ENCODE measurements at places on chromosomes 5 and 9.

DNA sequence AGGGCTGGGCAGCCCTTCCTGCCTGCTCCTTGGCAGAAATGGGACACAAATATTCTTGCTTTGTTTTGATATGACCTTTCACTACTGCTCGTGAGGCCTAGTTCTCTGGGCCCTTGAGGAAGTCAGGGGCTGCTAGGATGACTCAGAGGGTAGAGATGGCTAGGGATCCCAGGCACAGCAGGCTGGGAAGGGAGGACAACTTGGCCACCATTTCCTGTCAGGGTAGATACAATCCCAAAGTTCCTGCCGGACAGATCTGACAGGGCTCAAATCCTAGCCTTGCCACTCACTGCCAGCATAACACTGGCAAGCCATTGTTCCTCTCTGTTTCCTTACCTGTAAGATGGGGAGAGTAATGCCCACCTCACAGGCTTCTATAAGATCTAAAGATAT lies 31.7 kb upstream of the MEIKIN start:
- H3K27ac ChIP-seq = no peak overlapping the region
- no peak overlapping the region for H3K4me3 ChIP-seq
- no peak for DNase-seq

DNA sequence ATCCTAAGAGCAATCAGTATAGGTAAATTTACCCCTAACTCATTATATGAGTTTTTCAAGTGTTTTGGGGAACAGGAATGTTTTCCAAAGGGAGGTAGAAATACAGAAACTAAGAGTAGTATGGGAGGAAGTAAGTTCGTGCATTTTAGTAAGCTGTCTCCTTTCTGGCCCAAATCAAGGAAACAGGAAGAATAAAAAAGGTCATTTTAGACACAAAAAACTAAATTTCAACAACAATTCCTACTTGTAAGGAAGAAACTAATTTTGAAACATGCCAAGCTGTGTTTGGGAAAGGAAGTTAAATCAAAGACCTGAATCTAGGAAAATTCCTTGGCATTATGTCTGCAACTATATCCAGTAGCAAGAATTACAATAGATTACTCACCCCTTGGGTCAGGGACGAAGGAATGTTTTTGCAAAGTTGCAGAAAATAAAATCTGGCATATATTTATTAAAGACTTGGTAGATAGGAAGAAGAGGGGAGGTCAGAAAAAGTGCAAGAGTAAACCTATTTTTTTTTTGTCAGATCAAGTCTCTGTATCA lies 6.5 kb upstream of the RPS6 start:
- DNase-seq = no peak
- peaks cover 4% of the 10 kb centered on the region for H3K4me1 ChIP-seq
- no peak overlapping the region for H3K27ac ChIP-seq
- no peak overlapping the region for H3K4me3 ChIP-seq

GRCh38 chr5:149152317-149152746 lies 11.0 kb downstream of the ABLIM3 start:
- no peak overlapping the region for H3K4me3 ChIP-seq
- peaks cover 5% of the 10 kb centered on the region for H3K27me3 ChIP-seq
- H3K4me1 ChIP-seq = no peaks in the 10 kb centered on the region
- no peak for DNase-seq
- H3K36me3 ChIP-seq = no peaks in the 10 kb centered on the region
- no peak overlapping the region for H3K27ac ChIP-seq

GRCh38 chr5:93247105-93247504 lies 333.9 kb downstream of the NR2F1-AS1 start:
- no peaks in the 10 kb centered on the region for H3K36me3 ChIP-seq
- no peak overlapping the region for H3K4me3 ChIP-seq
- H3K27me3 ChIP-seq = no peaks in the 10 kb centered on the region

- H3K27ac ChIP-seq = no peak overlapping the region
- DNase-seq = no peak
- no peaks in the 10 kb centered on the region for H3K4me1 ChIP-seq
- H3K27me3 ChIP-seq = no peaks in the 10 kb centered on the region
- no peak overlapping the region for H3K4me3 ChIP-seq
Observed at GRCh38 chr5:93336330-93337110, 244.5 kb downstream of the NR2F1-AS1 start.

DNA sequence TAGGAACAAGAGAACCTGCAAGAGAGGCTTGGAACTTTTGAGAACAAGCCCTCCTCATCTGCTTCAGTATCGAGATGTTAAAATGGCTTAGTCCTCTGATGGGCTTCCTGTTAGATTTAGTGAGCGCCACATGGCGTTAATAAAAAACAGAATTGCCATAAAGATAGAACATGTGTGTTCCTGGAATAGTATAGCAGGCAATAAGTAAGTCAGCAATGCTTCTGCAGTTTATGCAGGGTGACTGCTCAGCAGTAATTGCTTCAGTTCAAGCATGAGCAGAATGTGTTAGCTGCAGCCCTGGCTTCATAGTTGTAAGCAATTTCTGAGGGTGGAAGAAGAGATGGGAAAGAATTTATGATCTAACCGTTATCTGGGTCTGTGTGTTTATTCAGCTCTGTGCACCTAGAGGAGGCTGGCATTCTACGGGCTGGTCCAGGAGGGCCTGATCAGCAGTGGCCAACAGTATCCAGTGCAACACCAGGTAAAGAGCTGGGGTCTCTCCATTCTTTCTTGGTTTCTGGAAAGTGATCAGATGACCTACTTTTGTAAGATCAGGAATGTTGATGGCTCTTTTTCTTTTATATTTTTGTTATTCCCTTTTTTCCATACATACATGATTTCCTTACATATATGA lies 15.9 kb downstream of the PCDHAC2 start:
- no peak overlapping the region for H3K4me3 ChIP-seq
- DNase-seq = no peak
- H3K36me3 ChIP-seq = no peaks in the 10 kb centered on the region
- H3K27me3 ChIP-seq = no peaks in the 10 kb centered on the region
- H3K27ac ChIP-seq = no peak overlapping the region

DNA sequence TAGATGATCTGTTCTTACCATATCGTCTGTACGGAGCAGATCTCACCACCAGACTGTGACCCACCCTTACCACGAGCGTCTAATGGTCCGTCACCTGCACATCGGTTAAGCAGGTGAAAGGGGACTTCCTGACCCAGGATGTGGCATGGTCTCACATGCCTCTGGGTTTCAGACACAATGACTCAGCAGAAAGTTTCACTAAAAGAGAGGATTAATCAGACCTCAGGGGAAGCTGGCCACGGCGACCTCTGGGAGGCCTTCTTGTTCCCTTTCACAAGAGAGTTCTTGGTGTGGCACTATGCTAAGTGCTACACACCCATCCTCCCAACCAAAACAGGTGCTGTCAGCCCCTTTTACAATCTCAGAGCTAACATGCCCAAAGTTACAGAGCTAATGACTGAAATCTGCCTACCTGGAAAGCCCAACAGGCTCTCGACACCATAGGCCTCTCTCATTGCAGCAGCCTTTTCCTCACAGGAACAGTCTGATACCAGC lies 41.6 kb downstream of the ADAMTS12 start:
- H3K4me1 ChIP-seq = peaks cover 9% of the 10 kb centered on the region
- DNase-seq = peak; percentile 75
- peaks cover 29% of the 10 kb centered on the region for H3K27me3 ChIP-seq
- H3K4me3 ChIP-seq = peak overlapping the region; percentile 46

DNA sequence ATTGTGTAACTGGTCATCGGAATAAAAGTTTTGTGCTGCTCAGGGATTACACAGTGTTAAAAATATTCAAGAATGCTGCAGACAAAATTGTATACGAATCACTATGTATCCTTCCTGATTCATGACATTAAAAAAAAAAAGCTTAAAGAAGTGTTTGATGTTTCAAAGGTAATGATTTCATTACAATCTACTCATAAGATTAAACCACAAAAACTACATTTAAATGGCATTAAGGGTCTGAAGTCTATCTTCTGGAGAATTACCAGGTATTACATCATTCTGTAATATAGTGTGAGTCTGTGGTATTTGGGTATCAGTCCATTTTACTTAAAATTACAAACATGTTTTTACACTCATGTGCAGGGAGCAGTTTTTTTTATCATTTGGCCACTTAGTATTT lies 324.4 kb downstream of the NDUFS4 start:
- no peaks in the 10 kb centered on the region for H3K27me3 ChIP-seq
- H3K36me3 ChIP-seq = no peaks in the 10 kb centered on the region
- H3K4me1 ChIP-seq = peaks cover 5% of the 10 kb centered on the region
- no peak overlapping the region for H3K4me3 ChIP-seq
- no peak for DNase-seq
- no peak overlapping the region for H3K27ac ChIP-seq

DNA sequence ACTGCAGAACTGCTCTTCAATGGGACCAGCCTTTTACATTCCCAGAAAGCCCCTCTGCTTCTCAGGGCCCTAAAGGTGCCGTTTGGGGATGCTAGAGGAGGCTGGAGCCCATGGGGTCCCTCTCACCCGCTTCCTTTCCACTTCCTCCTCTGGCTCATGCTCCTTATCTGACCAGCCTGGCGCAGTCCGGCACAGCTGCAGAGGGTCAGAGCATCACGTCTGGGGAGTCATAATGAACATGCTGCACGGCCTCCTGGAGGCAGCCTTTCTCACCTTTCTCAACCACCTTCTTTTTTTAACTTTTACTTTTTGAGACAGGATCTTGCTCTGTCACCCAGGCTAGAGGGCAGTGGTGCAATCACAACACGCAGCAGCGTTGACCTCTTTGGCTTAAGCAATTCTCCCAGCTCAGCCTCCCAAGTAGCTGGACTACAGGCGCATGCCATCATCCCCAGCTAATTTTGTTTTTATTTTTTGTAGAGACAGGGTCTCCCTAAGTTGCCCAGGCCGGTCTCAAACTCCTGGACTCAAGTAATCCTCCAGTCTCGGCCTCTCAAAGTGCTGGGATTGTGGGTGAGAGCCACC lies 15.1 kb upstream of the TCF7 start:
- DNase-seq = no peak
- H3K4me3 ChIP-seq = peak overlapping the region; percentile 59
- peaks cover 47% of the 10 kb centered on the region for H3K4me1 ChIP-seq
- H3K27ac ChIP-seq = peak overlapping the region; percentile 90

- H3K36me3 ChIP-seq = no peaks in the 10 kb centered on the region
- no peak for DNase-seq
- no peaks in the 10 kb centered on the region for H3K4me1 ChIP-seq
- H3K27ac ChIP-seq = no peak overlapping the region
- H3K4me3 ChIP-seq = no peak overlapping the region
Observed at GRCh38 chr5:134997015-134997414, 29.3 kb downstream of the CATSPER3 start.

DNA sequence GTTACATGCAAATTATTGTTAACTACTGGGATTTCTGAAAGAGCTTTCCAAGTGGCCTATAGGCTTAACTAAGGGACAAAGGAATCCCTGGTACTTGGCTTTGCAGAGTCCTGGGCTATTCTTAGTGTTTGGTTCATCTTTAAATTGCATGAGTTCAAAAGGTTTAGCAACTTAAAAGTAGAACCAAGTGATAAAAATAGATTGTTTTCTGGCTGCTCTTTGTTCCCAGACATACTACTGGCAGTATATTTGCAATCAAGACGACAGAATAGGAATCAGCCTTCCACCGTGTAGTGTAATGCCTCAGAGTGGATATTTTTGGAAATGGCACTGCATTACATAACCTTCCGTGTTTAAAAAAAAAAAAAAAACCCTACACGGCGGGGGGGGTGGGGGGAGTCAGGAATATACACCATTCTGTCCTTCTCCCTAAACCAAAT lies 1.0 kb downstream of the NREP start:
- no peak for DNase-seq
- H3K36me3 ChIP-seq = peaks cover 8% of the 10 kb centered on the region
- H3K4me1 ChIP-seq = peaks cover 23% of the 10 kb centered on the region
- H3K4me3 ChIP-seq = peak overlapping the region; percentile 89
- no peaks in the 10 kb centered on the region for H3K27me3 ChIP-seq

DNA sequence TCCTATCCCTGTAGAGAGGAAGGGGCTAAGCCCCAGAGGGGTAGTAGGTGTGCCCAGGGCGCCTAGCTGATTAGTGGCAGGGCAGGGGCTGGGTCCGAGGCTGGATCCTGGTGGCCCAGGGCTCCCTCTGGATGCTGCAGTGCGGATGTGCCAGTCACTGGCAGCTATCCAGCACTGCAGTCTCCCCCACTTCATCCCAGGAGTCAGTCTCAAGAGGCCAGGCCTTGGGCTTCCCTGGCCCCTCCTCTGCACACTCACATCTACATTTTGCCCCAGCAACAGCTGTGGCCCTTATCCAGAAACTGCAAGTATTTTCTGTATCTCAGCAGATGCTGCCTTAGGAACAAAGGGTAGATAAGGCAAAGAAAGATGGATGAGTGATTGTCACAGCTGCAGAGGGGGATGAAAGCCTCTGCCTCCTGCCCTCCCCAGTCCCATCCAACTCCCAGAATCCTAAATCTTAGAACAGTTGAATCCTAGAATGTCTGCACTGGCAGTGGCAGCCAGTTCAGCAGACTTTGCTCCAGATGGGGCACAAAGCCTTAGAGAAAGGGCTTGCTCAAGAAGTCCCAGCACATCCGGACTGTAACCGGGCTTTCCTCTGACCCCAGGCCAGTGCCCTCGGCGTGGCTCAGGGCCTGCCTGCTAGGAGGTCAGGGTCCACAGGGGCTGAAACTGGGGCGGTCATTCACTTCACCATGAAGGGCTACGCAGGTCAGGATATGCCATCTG lies 1.6 kb downstream of the ANXA6 start:
- peaks cover 31% of the 10 kb centered on the region for H3K36me3 ChIP-seq
- peak; percentile 80 for DNase-seq
- no peaks in the 10 kb centered on the region for H3K27me3 ChIP-seq
- peak overlapping the region; percentile 98 for H3K4me3 ChIP-seq

GRCh38 chr9:136017289-136018190 lies 56.4 kb upstream of the UBAC1 start:
- no peak for DNase-seq
- no peaks in the 10 kb centered on the region for H3K27me3 ChIP-seq
- no peaks in the 10 kb centered on the region for H3K4me1 ChIP-seq
- H3K27ac ChIP-seq = no peak overlapping the region
- H3K36me3 ChIP-seq = no peaks in the 10 kb centered on the region

- H3K36me3 ChIP-seq = no peaks in the 10 kb centered on the region
- H3K27ac ChIP-seq = no peak overlapping the region
- DNase-seq = no peak
- H3K4me1 ChIP-seq = no peaks in the 10 kb centered on the region
- H3K4me3 ChIP-seq = no peak overlapping the region
- H3K27me3 ChIP-seq = peaks cover 29% of the 10 kb centered on the region
Observed at GRCh38 chr5:127331890-127332649, 41.5 kb downstream of the MEGF10 start.

GRCh38 chr5:33203931-33204330 lies 236.8 kb upstream of the TARS1 start:
- no peaks in the 10 kb centered on the region for H3K27me3 ChIP-seq
- no peaks in the 10 kb centered on the region for H3K36me3 ChIP-seq
- no peak overlapping the region for H3K4me3 ChIP-seq
- no peaks in the 10 kb centered on the region for H3K4me1 ChIP-seq

DNA sequence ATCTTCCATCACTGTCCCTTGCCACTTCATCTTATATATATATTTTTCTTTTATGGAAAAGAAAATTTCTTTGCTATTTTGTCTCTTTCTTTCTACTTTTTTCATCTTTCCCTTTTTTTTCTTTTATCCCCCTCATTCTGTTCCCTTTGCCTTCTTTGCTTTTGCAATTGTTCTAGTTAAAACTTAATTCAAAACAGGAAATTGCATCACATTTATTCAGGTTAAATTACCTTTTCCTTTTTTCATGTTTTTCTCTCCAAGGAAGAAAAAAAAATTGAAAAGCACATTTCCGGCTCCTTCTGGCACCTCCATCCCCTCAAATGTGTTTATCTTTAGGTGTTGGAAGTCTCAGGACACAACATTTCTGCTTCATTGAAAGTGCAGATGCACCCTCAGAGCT lies 176.9 kb downstream of the FGF1 start:
- no peaks in the 10 kb centered on the region for H3K27me3 ChIP-seq
- H3K4me3 ChIP-seq = no peak overlapping the region
- peaks cover 27% of the 10 kb centered on the region for H3K4me1 ChIP-seq
- DNase-seq = no peak

Measured in activated CD4-positive, alpha-beta T cell treated with anti-CD3 and anti-CD28 coated beads, Interleukin-2, amount 10 ng/mL, durations not matched to agents 24 days and 14 days (primary cell).